ENCODE measurements at places on chromosomes 2 and 18. TPM values are rescaled to one million over a fixed set of nuclear protein-coding genes. Genes with fewer than 3 reads are reported as not detected.

The SEPTIN10 gene
- 38.4 TPM for total RNA-seq

The PMAIP1 gene
- total RNA-seq = 1.4 TPM

The NT5DC4 gene
- not detected for total RNA-seq

The PRKAG3 gene
- 70.2 TPM for total RNA-seq

The DUSP19 gene
- 1.2 TPM for total RNA-seq

The SPDYA gene
- 0.17 TPM for total RNA-seq

The SLC14A1 gene
- 8.6 TPM for total RNA-seq

The TBR1 gene
- not detected for total RNA-seq

The GKN1 gene
- not detected for total RNA-seq

The DSG1 gene
- not detected for total RNA-seq

The NEU2 gene
- not detected for total RNA-seq

The BCL11A gene
- 0.24 TPM for total RNA-seq

The MPP4 gene
- 0.34 TPM for total RNA-seq

The SERPINB11 gene
- not detected for total RNA-seq

The TTC39C gene
- total RNA-seq = 2.1 TPM

All from psoas muscle (tissue), 8 donors.